ENCODE measurements at places on chromosomes 7 and 10. TPM values are rescaled to one million over a fixed set of nuclear protein-coding genes. Genes with fewer than 3 reads are reported as not detected.

GRCh38 chr7:77217474-77218185, 18.0 kb upstream of the FGL2 start:
- peak; percentile 20 for DNase-seq

DNA sequence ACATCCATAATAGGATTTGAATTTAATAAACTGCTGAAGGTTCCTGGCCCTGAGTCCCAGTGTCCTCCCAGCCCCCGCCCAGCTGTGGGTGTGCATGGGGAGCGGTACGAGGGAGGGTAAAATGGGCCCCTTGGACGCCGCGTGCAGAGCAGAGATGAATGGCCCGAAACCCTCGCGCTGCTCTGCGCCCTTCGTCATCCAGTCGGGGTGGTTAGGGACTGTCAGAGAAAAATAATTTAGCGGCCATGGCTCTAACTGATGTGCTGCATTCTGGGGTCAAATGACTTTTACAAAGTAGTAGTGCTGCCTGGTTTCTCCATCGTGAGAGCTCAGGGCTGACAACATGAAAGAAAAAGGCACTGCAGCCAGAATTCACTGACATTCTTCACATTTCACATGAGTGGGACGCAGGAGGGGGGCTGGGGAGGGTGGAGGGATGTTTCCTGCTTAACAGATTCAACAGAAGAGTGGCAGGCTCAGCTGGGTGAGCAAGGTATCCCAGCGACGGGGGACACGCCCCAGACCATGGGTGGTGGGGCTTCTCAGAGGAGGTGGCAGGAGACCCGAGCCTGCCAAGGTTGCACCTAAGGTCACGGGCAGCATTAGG, 304.5 kb downstream of the WDR37 start:
- no peak for DNase-seq

- peak; percentile 32 for DNase-seq
These were observed 36.7 kb downstream of the SPAM1 start for GRCh38 chr7:123961771-123962170.

GRCh38 chr10:75976681-75977080, 545.3 kb downstream of the LRMDA start:
- DNase-seq: no peak

DNA sequence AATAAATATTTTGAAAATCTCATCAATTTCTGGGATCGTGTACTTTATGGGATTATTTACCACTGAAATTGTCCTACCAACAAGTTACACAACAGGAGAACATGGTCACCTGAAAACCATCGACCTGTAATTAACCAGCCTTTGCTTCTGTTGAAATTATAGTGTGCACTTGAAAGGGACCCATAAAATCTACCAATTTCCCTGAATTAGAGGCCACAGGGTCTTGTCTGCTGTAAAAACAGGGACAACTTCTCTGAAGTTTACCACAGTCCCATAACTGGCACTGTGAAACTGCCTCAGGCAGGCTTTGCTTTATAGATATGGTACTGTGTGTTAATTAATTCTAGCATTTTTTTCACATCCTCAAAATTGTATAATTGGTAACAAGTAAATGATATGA, 37.7 kb downstream of the RAB19 start:
- DNase-seq: no peak

DNA sequence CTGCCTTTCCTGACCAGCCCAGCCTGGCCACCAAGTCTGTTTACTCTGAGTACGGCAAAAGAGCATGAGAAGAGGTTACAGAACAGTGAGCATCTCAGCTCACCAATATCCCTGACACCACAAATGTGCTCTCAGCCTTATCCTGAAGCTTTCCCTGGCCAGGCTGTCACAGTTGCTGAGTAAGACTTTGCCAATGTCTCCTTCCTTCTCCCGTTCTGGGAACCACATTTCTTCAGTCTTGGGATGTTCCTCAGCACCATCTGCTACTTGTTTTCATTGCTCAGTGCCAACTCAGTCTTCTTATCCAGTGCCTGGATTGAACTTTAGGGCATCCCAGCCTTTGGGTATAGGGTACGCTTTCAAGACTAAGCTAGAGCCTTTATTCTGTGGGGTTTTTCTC, 7.1 kb upstream of the KCNIP2 start:
- no peak for DNase-seq

DNA sequence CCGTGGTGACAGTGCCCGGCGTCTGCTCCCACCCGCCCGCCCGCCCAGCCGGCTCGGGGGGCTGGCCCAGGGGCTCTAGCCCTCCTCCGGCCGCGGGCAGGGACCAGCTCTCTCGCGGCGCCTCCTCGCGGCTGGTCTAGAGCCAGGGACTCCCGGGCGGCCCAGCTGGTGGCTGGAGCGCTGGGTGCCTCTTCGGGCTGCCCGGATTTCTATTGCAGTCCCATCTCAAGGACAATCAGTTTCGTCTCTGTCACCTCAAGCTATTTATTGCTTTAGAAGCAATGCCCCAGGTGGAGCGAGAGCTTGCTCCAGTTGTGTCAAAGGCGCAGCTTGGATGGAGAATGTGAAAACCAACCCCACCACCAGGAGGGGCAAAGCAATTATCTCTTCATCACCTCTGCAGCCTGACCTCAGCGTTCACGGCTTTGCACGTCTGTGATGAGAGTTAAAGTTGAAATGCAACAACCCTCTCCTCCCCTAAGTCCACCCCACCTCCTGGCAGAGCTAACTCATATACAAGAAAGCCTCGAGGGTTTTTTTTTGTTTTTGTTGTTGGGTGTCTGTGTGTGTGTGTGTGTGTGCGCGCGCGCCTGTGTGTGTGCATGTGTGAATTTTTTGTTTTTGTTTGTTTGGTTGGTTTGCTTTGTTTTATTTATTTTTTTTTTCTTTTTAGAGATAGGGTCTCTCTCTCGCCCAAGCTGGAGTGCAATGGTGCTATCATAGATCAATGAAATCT, at the start of gene ITGA8:
Gene ITGA8, minus strand, starts transcription at position 24 of the 736 bp plus-strand sequence. CDS start 151 bp downstream, outside the sequence.
- no peak for DNase-seq

GRCh38 chr7:45869426-45869825, 3.5 kb downstream of the CCDC201 start:
- DNase-seq: no peak

- DNase-seq: no peak
These were observed 102.4 kb downstream of the EGFR start for GRCh38 chr7:55121249-55121648.

DNA sequence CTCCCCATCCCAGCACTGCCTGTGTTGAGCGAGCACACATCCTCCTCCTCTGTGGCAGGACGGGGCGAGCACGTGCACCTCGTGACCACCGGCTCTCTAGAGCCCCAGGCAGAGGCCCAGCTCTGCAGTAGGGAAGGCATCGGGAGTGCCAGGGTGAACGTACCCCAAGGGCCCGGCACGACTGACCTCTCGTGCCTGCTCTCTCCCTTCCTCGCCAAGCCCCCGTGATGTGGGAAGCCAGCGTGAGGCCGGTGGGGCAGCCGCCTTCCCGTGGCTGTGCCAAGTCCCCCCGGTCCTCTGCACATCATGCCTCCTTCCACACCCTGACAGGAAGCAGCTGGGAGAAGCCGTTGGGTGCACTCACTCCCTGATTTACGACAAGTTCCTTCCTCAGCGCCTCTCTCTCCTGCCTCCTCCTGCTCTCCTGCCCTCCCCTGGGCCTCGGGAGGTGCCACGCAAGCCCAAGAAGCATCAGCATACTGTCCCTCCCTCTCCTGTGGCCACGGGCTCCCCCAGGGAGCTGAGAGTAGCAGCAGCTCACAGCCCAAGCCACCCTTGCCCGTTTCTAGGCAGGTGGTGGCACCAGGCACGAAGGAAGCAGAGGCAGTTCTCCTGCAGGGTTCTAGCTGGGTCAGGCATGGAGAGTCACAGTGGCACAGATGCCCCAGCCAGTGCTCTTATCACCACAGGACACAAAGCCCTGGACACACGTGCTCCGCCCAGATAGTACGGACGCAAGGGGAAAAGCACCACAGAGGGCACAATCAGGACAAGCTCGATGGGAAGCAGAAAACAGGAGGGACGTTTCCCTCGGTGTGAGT, 47.0 kb downstream of the AMZ1 start:
- no peak for DNase-seq

DNA sequence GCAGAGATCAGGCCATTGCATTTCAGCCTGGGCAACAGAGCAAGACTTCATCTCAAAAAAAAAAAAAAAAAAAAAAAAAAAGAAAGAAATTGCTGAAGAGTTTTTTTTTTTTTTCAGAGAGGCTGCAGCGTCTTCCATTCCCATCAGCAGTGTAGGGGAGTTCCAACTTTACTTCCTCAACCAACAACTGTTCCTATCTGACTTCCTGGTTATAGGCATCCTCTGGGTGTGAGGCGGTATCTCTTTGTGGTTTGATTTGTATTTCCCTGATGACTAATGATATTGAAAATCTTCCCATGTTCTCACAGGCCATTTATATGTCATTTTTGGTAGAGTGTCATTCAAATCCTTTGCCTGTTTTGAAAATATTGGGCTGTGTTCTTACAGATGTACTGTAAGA, 40.2 kb downstream of the PRTFDC1 start:
- DNase-seq: peak; percentile 46

GRCh38 chr10:110209454-110209925, 2.1 kb downstream of the MXI1 start:
- peak; percentile 72 for DNase-seq

DNA sequence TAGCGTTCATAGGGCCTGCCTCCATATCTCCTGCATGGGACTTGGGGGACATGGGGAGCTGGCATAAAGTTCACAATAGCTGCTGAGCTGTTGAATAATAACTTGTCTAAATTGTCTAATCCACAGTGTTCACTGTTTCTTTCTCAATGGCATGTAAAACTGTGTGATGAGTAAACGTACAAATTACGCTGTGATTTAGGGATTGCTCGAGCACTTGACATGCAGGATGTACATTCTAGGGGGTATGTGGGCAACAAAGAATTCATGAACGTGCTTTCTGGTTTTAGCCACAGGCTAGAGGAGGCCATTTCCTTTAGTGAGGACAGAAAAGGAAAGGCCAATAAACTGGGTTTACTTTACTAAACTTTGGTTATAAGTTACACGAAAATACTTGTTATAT, 534.2 kb upstream of the ZWINT start:
- no peak for DNase-seq

GRCh38 chr10:68261132-68261856, 29.4 kb upstream of the ATOH7 start:
- no peak for DNase-seq

- no peak for DNase-seq
These were observed 1.9 kb upstream of the CEP55 start for GRCh38 chr10:93494494-93494893.

- no peak for DNase-seq
These were observed 980.5 kb downstream of the LRMDA start for GRCh38 chr10:76411729-76412435.

DNA sequence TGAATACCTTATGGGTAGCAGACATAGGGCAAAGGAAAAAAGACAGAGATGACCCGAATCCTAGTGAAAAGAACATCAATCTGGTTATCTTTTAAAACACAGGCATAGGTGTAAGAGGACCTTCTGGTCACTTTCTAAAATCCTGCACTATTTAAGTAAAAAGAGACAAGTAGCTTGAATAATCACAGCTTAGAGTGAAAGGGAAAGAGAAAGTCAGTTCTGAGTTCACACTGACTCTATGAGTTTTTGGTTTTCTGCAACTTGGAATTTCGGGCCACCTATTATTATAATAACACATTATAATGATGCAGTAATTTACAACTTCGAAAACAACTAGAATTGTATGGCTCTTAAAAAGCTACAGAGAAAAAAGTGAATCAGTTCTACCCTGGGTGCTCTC, 247.8 kb downstream of the DOCK4 start:
- DNase-seq: no peak

- DNase-seq: no peak
These were observed 81.5 kb upstream of the AFAP1L2 start for GRCh38 chr10:114485696-114486400.

GRCh38 chr10:74518061-74518460, 308.3 kb upstream of the KAT6B start:
- peak; percentile 23 for DNase-seq

DNA sequence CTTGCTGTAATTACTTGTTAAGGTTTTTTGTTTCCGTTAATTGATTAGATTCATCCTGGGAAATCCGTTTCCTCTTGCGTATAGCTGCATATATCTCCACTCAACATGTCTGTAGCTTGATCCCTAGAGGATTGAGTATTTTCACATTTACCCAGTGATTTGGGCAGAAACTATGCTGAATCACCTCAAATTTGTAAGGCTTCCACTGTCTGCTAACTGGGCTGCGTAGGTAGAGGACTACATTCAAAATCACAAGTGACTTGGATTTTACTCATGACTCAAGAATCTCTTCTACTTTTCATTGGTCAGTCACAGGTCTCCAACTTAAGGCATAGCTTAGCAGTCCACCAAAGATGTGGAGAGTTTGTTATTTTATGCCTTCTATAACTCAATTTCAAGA, 141.8 kb downstream of the POLR1F start:
- no peak for DNase-seq

GRCh38 chr10:120656107-120656506, 195.1 kb upstream of the WDR11 start:
- no peak for DNase-seq

GRCh38 chr10:100829933-100830727, 82.6 kb upstream of the SLF2 start:
- no peak for DNase-seq

DNA sequence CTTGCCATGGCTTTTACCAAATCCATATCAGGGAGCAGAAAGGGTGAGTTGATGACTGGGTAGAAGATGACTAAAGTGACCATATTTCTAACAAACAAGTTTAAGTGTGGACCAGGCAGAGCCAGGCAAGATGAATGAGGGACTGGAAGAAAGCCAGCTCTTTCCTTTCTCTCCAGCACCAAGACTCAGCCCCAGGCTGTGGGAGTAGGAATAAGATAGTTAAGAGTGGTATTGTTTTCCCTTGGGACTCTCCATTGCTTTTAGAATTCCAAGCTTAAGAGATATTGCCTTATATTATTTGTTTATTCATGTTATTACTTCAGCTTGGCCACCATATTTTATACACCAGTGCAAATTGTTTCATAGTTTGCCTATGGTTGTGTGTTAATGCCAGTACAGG, 28.8 kb upstream of the TSPAN33 start:
- no peak for DNase-seq

- no peak for DNase-seq
These were observed 30.3 kb downstream of the MKI67 start for GRCh38 chr10:128095753-128096469.

GRCh38 chr7:89332026-89332425, 536.5 kb upstream of the TEX47 start:
- no peak for DNase-seq

Gene GDF10
- total RNA-seq: not detected

Gene DPYSL4
- 3.0 TPM for total RNA-seq

Gene HTRA1
- total RNA-seq: 311 TPM

Gene SFTPA2
- not detected for total RNA-seq

Gene DKK1
- total RNA-seq: 161 TPM

Gene CPVL
- not detected for total RNA-seq

Gene HTR7
- 24.9 TPM for total RNA-seq

Gene NUP42
- 36.0 TPM for total RNA-seq

Gene CELF2
- total RNA-seq: 2.5 TPM

Gene RTKN2
- 2.7 TPM for total RNA-seq

Gene GPC2
- 4.7 TPM for total RNA-seq

Gene BLVRA
- total RNA-seq: 37.3 TPM

Gene GOLGA7B
- total RNA-seq: 3.1 TPM

Gene ACSL5
- total RNA-seq: 0.17 TPM

Gene TMEM168
- total RNA-seq: 21.6 TPM

Data from mammary epithelial cell (primary cell).